ENCODE measurements at places on chromosomes 7 and 10. TPM values are rescaled to one million over a fixed set of nuclear protein-coding genes. Genes with fewer than 3 reads are reported as not detected.

Gene ASZ1
- not detected for total RNA-seq

DNA sequence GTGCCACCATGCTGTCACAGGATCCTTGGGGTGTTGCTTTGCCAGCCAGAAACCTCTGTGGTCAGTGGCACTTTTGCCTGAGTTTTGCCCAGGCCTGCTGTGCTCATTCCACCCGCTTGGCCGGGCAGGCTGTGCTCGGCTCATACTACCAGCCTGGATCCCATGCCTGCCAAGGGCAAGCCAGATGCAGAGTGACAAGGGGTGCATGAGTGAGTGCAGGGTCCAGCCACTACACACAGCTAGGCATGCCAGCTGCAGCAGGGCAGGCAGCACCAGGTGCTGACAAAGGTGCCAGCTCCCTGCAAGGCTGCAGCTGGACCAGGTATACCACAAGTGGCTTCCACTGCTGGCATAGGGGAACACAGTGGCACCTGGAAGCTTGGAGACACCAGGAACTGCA is 28.6 kb downstream of the C10orf67 start:
- DNase-seq = no peak

GRCh38 chr7:92761391-92762097 is 74.8 kb downstream of the CDK6 start:
- DNase-seq = no peak

DNA sequence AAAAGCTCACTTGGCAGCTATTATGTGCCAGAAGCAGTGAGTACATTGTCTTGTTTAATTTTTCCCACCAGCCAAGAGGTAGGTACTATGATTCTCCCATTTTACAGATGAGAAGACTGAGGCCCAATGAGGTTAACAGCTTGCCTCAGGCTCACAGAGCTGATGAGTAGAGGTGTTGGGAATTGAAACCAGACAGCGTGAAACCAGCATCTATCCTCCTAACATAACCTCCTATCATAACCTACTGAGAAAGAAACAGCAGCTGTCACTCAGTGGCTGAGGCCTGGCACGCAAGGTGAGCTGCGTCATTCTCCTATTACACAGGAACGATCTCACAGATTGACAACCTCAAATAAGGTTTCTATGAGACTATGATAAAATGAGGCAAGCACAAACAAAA is 6.2 kb downstream of the PYROXD2 start:
- no peak for DNase-seq

DNA sequence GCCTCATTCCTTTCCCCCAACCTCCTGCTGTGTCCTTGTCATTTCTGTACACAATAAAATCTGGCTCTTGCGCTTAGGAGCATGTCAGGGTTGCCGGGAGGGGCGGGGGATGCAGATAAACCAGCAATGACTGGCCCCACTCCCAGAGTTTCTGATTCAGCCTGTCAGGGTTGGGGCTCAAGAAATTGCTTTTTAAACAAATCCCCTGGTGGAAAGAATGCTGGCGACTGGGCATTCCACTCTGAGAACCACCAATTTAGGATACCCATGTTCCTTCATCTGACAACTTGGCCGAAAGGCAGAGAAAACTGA is 376.4 kb downstream of the TCERG1L start:
- DNase-seq = no peak

Measured in posterior vena cava (tissue), 2 donors.